ENCODE measurements at places on chromosomes 3 and 15.
A peak's percentile ranks its signal among the peaks of the same experiment; 100 is the strongest.

- DNase-seq, result no peak
Measured at GRCh38 chr15:28096411-28096669, 2.8 kb downstream of the OCA2 start.

DNA sequence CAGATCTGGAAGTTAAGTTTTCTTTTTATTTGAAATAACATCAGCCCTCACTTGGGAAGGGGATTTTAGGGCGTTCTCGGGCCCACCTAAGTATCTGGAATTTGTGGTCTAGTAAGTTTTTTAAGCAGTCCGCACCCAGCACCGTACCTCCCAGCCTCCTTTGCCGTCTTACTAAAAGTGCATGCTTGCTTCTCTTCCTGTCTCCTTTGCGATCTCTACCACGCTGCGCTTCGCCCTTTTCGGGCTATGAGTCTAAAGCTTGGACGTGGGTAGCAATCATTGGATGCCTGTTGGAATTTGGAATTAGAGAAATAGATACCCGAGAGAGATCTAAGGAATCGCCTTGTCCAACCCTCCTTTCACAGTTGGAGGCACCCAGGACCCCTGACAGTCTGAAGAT, 1.1 kb downstream of the THSD4 start:
- DNase-seq, result no peak

GRCh38 chr3:124587053-124587408, 143.2 kb upstream of the UMPS start:
- no peak for DNase-seq

GRCh38 chr3:5250467-5251195, 63.1 kb downstream of the EDEM1 start:
- no peak for DNase-seq

GRCh38 chr3:195760345-195761122, 39.8 kb downstream of the MUC20 start:
- no peak for DNase-seq

- DNase-seq, result no peak
Measured at GRCh38 chr3:32607522-32607921, 36.9 kb upstream of the DYNC1LI1 start.

DNA sequence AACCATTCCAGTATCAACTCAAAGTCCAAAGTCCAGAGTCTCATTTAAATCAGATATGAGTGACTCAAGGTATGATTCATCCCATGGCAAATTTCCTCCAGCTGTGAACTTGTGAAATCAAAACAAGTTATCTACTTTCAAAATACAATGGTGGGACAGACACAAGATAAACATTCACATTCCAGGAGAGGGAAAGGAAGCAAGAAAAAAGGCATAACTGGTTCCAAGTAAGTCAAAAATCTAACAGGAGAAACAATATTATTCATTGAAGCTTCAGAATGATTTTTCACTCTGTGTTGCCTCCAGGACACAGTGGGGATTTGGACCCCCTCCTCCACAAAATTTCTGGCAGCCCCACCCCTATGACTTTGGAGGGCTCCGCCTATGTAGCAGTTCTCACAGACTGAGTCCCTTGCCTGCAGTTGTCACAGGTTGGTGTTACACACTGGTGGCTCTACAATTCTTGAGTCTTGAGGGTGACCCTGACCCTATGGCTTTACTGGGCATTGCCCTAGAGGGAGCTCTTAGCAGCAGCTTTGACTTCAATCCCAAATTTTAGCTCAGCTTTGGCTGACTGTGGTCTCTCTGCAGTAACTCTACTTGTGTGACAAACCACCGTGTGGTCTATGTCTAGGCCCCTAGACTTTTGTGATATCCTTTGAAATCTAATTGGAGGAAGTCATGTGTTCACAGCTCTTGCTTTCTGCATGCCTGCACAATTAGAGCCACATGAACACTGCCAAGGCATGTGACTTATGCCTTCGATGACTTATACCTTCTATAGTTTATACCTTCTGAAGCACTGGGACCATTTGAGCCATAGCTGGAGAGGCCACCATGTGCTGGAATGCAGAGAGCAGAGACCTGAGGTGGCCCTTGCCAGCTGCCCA, 644.2 kb downstream of the GRM7 start:
- DNase-seq, result peak; percentile 3

All from fibroblast of skin of left quadriceps (primary cell).